ENCODE measurements at places on chromosomes 6 and 20.
A peak's percentile ranks its signal among the peaks of the same experiment; 100 is the strongest.

DNA sequence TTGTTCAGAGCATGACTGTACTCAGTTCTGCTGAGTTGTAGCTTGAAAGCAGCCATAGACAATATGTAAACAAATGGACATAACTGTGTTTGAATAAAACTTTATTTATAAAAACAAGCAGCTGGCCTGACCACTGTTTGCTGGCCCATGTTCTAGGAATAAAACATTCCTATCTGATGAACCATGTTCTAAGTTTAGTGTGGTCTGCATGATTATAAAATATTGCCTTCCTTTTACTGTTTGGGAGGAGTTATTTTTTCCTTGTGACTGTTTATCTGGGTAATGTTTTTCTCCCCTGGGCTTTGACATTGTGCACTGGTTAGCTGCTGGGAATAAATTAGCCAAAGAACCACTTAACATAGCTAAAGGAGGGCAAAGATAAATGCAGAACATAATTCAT is 55.1 kb downstream of the CDS2 start:
- DNase-seq: peak; percentile 50

- DNase-seq: peak; percentile 70
Observed at GRCh38 chr6:113654396-113654795, 202.7 kb upstream of the MARCKS start.

DNA sequence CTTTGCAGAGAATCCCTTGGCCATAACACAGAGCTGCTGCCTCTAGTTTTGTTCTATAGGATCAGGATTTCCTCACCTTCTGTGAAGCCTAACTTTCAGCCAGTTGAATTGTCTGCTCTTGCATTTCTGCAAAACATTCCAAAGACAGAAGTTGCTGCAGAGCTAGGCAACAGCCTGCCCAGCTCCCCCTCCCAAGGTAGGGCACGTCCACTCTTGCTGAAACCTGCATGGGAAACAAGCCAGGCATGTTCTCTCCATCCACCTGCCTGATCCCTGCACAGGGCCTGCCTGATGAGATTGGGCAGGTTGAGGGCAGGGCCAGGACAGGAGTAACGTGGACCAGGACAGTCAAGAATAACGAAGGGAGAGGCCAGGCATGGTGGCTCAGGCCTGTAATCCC is 58.9 kb upstream of the NAA20 start:
- DNase-seq: no peak

DNA sequence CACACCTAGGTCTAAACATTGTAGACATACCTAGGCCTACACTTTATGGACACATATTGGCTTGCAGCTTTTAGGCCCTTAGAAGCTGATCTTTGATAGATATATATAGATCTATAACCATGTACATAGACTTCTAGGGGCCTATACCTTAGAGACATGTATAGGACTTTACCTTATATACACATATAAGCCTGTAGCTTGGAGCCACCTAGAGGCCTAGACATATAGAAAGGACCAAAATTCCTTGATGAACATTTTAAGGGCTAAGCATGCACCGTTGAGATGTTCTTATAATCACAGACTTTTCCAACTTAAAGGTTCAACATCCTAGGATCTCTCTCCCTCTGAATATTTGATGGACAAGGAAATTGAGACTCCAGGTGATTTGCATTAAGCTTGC is 371.7 kb upstream of the SASH1 start:
- DNase-seq: no peak

GRCh38 chr6:139529420-139529819 is 155.0 kb upstream of the CITED2 start:
- DNase-seq: no peak

DNA sequence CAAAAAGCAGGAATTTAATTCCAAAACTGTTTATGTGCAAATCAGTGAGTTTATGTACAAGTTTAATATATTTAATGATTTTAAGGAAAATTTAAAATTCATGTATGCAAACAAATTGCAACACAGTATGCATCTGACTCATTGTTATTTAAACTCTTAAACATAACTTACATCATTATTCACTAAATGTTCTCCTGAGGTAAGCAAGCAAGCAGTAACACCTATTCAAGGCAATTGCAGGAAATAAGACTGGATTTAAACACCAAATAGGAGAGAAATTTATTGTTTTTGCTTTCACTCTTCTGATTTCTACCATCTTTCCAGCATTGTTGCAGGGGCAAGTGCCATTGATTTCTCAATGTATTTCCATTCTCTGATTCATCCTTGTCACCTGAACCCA is 239.5 kb downstream of the TFAP2A start:
- DNase-seq: no peak

DNA sequence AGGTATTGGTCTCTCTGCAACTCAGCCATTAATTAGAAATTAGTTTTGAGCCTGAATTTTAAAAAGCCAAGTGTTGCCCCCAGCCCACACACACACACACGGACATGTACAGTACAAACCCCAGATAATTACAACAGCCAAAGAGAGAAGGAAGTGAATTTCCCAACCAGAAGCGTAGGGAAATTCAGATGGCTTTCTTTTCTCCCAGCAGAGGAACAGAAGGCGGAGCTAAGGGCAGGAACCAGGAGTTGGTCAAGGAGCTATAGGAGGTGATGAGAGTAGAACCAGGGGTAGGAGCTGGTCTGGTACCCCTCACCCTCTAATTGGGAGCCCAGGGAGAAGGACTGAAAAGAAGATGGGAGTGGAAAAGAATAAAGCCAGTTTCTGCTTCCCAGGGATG is 3.9 kb upstream of the ZBTB9 start:
- no peak for DNase-seq

- peak; percentile 38 for DNase-seq
Observed at GRCh38 chr20:64256282-64256935, 861 bp downstream of the PCMTD2 start.

- DNase-seq: no peak
Observed at GRCh38 chr20:16654858-16655535, 74.8 kb upstream of the SNRPB2 start.

GRCh38 chr20:61387204-61387953 is 135.3 kb downstream of the CDH4 start:
- DNase-seq: peak; percentile 52

GRCh38 chr20:44656448-44656847 is 4.9 kb upstream of the ADA start:
- DNase-seq: no peak

DNA sequence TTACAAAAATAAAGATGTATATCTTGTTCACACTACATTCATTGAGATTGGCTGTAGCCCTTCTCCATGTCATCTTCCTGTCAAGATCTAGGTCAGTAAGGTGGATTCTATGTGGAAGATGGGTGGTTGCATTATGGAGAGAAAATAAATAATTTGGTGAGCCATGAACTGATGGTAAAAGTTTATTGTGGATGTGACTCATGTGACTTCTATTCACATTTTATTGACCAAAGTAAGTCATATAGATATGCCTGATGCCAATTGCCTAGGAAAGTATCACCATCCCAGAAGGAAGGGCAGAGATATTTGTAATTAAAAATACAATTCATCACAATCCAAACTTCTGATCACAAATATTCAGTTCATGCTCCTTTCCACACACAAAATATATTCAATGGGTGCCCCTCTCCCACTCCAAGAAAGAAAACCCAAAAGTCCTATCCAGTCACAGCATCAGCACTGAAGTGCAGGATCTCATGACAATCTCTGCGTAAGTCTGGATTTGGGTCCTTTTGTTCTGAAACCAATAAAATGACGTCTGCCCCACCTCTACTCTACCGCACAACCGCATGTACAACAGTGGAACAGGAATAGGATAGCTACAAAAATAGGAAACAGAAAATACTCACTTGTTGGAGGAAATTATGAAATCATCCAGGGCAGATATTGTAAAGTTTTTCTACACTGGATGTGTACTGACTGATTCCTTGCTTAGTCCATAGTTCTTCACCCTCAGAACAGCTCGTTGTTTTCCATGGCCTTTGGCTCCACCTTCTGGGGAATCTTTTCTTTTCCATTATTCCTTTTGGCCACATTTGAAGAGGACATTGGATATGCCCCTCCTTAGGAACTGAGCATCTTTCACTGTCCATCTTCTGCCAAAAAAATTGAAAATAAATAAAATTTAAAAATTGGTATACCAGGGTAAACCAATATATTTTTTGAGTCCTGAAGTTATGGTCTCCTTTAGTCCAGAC is 16.1 kb upstream of the SLC17A3 start:
- peak; percentile 45 for DNase-seq

DNA sequence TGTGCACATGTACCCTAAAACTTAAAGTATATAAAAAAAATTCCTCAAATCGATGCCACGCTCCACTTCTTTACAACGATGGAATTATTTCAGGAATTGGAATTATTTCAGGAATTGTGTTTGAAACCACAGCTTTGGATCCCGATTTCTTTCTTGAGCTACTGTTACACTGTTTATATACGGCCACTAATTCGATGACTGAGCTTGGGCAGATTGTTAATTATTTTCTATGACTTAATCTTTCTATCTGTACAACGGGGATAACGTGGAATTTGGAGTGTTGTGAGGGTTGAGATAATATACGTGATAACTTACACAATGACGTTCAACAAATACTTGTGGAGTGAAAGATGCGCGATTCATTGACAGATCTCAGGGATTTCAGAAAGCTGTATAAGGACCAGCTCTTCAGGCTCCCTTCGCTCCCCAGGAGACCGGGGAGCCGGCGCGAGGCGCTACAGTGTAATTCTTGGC is 171.3 kb downstream of the SLC16A10 start:
- no peak for DNase-seq

- no peak for DNase-seq
Observed at GRCh38 chr6:44854712-44855443, 467.4 kb downstream of the CDC5L start.

GRCh38 chr6:53924821-53925422 is 130.1 kb downstream of the LRRC1 start:
- no peak for DNase-seq

GRCh38 chr20:32521780-32522525 is 63.2 kb downstream of the NOL4L start:
- DNase-seq: peak; percentile 74

GRCh38 chr6:42030585-42031506 is 19.5 kb upstream of the TAF8 start:
- no peak for DNase-seq

DNA sequence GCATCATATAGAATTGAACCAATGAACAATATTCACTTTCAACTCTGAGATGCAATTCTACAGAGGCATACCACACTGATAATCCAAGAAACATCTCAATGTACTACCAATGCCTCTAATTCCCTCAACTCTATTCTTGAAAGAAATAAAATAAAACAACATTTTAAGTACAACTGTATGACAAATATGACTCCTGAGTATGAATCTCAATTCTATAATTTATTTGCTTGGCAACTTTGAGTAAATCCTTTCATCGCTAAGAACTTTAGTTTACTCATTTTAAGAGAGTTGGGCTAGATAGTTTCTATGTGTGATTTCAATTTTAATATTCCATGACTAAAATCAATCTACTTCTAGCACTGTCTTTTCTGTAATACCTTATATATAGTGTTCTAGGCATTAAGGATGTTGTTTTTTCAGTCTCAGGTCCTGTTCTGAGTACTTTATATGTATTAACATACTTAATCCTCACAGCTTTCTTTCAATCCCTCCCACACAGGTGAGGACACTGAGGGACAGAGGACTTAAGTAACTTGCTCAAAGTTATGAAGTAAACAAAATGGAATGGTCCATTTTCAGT is 33.4 kb downstream of the GOPC start:
- no peak for DNase-seq

DNA sequence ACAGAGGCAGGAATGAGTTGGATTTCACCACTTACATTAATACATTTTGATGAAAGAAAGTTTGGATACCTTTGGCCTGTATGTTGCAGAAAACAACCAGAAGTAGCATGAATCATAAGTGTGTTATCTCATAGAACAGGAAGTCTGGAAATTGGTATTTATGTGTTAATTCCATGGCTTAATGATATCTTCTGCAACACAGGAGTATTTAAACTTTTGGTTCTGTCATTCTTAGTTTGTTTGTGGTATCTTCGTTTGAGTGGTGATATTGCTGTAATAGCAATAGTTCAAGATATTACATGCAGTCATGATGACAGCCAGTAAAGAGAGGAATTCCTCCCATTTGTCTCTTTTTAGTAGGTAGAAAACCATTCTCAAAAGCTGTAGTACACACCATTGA is 177.3 kb downstream of the CDKAL1 start:
- no peak for DNase-seq

DNA sequence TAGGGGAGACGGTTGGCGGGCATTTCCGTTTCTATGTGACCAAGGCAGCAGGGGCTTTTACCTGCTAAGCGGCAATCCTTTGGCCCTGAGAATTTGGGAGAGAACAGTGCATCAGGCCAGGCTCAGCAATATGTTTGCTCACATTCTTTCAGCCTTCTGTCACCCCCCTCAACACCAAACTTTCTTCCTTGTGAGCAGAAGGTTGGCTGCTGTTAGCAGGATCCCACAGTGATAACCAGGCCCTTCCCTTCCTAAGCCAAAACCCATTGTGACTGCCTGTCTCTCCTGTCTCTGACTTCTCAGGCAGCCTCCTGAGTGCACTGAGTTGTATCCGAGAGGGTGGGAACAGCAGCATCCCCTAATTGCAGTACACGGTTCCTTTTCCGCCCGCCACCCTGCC is 43.7 kb downstream of the STK35 start:
- DNase-seq: no peak

GRCh38 chr20:43096931-43097260 is 92.8 kb downstream of the PTPRT start:
- DNase-seq: no peak

DNA sequence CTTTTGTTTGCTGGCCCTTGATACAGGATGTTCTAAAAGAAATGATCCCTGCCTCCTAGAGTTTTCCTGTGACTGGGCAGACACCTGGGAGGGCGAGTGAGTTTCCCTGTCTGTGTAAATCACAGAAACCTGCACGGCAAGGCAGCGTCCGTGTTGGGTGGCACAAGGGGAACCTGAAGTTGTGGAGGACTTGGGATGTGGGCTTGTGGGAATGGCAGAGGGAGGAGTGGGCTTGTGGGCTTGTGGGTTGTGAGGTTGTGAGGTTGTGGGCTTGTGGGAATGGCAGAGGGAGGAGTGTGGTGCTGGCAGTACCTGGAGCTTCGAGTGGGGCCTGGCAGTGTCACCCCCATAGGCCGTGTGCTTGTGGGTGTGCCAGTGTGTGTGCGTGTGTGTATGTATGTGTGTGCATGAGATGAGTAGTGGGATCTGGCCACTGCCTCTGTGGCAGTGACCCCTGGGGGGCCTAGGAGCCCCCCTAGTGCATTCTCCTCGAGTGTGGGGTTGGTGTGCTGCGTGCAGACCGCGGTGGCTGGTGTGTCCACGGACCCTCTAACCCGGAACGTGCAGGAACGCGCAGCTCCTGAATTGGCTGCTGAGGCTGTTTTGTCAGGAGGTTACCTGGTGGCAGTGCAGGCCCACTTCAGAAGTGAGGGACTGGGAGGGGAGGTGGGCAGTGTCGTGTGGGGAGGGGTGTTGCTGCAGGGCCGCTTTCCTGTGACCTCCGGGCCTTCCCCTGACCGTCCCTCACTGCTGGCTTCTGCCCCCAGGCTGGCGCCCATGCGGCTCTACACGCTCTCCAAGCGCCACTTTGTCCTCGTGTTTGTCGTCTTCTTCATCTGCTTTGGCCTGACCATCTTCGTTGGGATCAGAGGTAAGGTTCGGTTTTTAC is 13.0 kb downstream of the TMEM181 start:
- no peak for DNase-seq

DNA sequence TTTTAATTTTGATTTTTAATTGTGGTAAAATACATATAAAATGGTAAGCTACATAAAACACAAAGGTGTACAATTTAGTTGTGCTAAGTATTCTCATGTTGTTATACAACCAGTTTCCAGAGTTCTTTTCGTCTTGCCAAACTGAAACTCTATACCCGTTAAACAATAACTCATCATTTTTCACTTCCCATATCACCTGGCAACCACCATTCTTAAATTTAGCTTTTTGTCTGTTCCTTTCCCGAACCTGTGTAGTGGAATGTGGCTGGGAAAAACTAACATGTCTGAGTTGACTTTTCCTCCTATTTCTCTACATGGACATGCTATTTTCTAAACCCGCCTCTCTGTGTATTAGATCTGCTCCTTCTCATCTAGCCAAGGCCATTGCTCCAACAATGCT is 27.6 kb downstream of the RPRD1B start:
- no peak for DNase-seq
